ENCODE measurements at places on chromosomes 11 and 22.

- no peak for DNase-seq
Observed at GRCh38 chr11:17376493-17376892, 12.0 kb downstream of the KCNJ11 start.

- DNase-seq = no peak
Observed at GRCh38 chr11:8442301-8442700, 151.7 kb downstream of the STK33 start.

GRCh38 chr11:24896118-24896835 lies 399.4 kb downstream of the LUZP2 start:
- DNase-seq = no peak

- DNase-seq = no peak
Observed at GRCh38 chr11:124068601-124069110, 27.5 kb upstream of the OR10G7 start.

DNA sequence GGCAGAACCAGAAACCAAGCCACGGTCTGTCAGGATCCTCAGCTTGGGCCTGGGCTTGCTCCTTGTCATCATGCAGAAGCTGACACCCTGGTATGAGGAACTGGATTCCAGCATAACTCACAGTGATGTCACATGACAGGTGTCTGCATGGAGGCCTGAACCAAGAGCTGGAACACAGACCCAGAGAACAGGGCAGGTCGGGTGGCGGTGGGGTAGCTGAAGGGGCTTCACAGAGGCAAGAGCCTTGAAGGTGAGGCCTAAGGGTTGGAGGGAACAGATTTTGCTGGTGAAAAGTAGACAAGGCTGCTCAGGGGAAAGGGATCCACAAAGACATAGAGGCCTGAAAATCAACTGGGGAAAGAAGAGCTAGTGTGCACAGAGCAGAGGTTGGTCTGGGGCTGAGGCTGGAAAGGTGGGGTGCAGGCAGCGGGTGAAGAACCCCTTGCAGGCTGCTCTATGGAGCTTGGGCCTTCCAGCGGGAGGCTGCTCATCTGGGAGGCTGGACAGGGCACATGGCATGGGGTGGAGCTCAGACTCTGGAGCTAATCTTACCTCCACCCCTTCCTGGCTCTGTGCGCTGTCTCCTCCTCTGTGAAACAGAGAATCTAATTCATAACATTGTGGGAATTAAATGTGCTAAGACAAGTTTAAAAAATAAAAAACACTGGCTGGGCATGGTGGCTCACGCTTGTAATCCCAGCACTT lies 18.4 kb upstream of the RPS3 start:
- no peak for DNase-seq

DNA sequence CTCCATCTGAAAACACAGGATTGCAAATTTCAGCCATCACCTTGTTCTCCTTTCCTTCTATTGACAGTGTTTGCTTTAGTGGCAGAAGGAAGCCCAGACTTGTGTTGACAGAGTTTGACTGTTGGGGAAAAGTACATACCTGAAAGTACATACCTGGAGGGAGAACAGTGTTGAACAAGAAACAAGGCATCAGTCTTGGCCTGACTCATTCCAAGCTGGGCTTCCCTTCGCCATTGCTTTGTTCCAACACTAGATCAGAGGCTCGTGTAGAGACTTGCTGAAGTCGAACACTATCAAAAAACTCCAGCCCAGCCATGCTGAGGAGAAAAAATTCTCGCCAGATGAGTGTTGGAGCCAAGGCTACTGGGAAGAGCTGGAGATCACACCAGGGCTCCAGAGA lies 133.4 kb downstream of the BBOX1 start:
- no peak for DNase-seq

DNA sequence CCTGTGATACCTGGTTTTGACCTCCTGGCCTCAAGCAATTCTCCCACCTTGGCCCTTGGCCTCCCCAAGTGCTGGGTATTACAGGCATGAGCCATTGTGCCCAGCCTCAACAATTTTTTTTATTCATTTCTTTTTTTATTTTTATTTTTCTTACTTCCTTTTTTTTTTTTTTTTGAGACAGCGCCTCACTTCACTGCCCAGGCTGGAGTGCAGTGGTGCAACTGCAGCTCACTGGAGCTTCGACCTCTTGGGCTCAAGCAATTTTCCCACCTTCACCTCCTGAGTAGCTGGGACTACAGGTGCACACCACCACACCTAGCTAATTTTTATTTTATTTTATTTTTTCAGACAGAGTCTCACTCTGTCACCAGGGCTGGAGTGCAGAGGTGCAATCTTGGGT lies 25.5 kb upstream of the CECR2 start:
- no peak for DNase-seq

- no peak for DNase-seq
Observed at GRCh38 chr11:124791626-124792341, 8.4 kb downstream of the MSANTD2 start.

GRCh38 chr22:30370641-30371230 lies 13.9 kb downstream of the CCDC157 start:
- no peak for DNase-seq

DNA sequence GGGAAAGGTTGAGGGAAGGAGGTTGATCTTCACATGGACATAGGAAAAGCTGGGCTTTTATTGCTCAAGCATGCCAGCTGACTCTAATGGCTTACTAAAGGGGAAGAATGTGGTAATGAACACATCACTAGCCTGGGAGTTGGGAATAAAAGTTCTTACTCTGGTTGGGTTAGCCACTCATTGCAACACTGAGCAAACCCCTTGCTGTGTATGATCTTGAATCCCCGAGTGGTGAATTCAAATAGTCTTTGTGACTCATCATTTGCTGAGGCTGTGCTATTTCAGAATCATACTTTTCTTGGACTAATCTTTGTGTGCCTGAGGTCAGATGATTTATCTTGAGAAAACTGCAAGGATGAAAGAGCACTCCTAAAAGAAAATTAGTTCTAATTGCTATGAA lies 304.1 kb upstream of the ANO5 start:
- DNase-seq = no peak

- DNase-seq = peak; percentile 18
Observed at GRCh38 chr11:120324932-120325810, at the start of gene TLCD5. Gene TLCD5 (plus strand): TSS chr11:120325299. CDS start chr11:120327442, 2,143 bp downstream.

DNA sequence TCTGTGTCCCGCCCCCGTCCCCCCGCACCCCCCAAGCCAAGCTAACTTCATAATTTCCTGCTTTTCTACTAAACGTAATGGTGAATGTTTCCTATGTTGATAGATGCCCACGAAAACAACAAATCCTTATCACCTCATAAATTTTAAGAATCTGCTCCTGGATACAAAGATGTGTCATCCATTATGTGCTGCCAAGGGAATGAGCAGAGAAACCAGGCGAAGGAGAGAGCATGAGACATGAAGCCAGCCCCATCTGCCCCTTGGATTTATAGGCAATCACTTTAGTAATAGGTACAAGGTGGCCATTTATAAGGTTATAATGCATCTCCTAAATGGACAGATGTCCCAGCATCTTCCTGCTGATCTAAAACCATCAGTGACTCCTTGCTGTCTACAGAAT lies 30.3 kb downstream of the LAYN start:
- no peak for DNase-seq

- no peak for DNase-seq
Observed at GRCh38 chr11:30326114-30326778, 3.3 kb downstream of the ARL14EP start.

GRCh38 chr11:5631969-5632635 lies 7.3 kb downstream of the TRIM34 start:
- no peak for DNase-seq

DNA sequence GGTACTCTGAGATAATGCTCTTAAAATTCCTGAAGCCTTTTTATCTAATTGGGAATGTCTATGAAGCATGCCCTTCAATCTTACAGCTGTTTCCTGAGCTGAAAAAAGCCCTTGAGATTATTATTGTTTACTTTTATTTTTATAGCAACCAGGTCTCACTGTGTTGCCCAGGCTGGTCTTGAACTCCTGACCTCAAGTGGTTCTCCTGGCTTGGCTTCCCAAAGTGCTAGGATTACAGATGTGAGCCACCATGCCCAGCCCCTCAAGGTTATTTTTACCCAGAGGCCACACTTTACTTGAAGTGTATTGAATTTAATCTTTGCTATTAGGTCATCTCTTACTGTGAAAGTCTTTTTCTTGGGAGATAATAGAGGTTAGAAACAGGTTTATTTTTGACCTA lies 7.0 kb upstream of the SWAP70 start:
- no peak for DNase-seq

- DNase-seq = peak; percentile 83
Observed at GRCh38 chr22:24427500-24428164, at the start of gene ADORA2A. Gene ADORA2A (plus strand): TSS chr22:24427599. CDS start chr22:24433405, 5,806 bp downstream.

DNA sequence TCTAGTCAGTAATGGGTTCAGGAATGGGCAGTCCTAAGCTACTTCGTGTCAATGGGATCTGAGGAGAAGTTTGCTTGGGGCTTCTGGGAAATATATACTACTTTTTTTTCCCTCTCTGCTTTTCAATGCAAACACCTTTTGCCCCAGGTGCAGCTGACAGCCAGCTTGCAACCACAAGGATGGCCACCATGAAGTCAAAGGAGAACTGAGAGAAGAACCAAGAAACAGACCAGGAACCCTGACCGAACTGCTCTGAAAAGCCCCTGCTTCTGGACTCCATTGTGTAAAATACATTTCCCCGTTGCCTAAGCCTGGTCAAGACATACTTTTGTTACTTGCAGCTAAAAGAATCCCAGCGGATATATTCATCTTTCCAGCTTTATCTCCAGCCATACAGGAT lies 20.1 kb upstream of the CD44 start:
- DNase-seq = no peak

GRCh38 chr11:17553249-17553546 lies 6.1 kb downstream of the OTOG start:
- DNase-seq = no peak

DNA sequence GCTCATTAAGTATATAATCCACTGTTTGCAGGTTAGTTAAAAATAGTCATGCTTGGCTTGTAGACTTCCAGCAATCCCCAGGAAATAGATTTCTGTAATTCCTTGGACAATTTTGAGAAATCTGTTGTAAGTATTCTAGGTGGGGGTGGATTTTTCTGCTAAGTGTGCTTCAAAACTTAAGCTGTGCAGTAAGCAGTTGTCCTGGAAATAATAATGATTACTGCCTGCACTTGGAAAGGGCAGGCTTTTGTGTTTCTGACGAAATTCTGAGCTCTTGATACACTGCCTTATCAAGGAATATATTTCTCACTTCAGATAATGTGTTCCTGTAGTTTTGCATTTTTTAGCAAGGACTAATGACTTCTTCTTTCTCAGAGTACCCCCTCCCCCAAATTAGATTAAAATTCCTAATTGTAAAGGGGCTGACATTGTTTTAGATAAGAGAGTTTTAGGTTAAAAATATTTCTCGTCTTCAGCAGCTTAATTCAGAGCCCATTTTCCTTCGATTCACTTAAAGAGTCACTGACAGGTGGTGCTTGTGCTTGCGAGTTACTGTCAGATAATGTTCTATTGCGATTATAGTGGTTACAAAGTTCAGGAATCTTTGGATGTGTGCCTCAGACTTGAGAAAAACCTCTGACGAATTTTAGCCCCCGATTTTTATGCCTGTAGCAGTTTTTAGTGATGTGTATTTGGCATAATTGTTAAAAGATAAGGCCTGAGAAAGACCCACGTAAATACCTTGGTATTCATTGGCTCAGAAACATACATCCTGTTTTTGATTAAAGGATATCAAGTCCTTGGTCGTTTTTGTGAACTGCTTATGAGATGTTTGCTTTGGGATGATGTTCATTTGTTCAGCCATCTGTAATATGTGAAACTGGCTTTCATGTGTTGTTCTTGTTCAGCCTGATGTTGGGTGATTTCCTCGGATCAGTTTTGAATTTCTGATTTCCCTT lies 120.5 kb downstream of the HIPK3 start:
- no peak for DNase-seq

- no peak for DNase-seq
Observed at GRCh38 chr11:40921246-40921645, 538.2 kb downstream of the LRRC4C start.

- DNase-seq = no peak
Observed at GRCh38 chr22:42301742-42302102, 31.3 kb upstream of the TCF20 start.

GRCh38 chr11:100185588-100185987 lies 501.5 kb upstream of the ARHGAP42 start:
- DNase-seq = no peak

- no peak for DNase-seq
Observed at GRCh38 chr11:10891151-10891720, 33.4 kb upstream of the ZBED5 start.

DNA sequence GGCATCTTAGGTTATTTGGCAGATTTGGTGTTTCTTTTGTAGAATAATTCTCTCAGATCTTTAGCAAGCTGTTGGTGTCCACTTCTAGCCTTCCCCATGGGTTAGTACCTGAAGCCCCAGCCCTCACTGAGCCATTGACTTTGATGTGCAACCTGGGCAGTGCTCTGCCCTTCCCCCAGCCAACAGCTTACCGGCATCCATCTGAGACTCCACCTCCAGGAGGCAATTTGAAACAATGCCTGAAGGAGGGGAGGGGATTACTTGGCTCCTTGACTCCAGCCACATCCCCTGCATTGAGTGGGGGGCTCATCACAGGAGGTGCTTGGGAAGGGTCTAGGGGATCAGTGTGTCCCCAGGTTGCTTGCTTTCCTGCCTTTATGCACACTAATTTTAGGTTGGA lies 114.8 kb downstream of the TRIM29 start:
- DNase-seq = no peak

- DNase-seq = no peak
Observed at GRCh38 chr11:76836613-76837291, 24.0 kb upstream of the ACER3 start.

GRCh38 chr11:29321293-29322132 lies 695.3 kb downstream of the KCNA4 start:
- DNase-seq = no peak

DNA sequence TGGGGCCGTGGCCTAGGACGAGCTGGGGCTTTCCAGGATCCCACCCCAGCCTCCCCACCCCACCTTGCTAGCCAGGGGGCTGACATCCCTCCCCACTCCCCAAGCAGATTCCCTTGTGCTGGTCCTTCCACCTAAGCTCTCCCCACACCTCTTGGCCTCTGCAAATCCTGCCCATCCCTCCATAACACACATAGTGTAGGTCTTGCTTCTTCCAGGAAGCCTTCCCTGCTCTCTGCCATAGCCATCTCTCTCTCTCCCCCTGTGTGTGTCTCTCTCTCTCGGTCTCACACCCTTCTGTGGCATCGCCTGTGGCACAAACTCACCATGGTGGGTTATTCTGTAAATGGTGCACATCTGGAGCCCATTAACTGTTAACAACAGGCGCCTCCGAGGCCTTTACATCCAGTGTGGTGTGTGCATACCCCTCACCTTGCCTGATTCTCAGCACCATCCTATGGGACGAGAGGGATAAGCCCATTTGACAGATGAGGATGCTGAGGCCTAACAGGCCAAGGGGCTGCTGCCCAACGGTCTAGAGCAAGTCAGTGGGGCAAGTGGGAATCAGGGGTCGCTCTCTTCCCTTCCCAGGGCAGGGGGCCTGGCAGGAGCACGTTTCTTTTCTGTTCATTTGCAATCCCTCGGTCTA lies 22.2 kb upstream of the PICK1 start:
- no peak for DNase-seq

- DNase-seq = no peak
Observed at GRCh38 chr11:123652599-123652998, 1.8 kb downstream of the SCN3B start.

Data from stimulated activated CD4-positive, alpha-beta T cell treated with anti-CD3 and anti-CD28 coated beads, Interleukin-2, amount 100 ng/mL, for 4 hours (primary cell).